Daoy (cell line): ENCODE measurements at places on chromosomes 12 and 14. TPM values are rescaled to one million over a fixed set of nuclear protein-coding genes. Genes with fewer than 3 reads are reported as not detected.

DNA sequence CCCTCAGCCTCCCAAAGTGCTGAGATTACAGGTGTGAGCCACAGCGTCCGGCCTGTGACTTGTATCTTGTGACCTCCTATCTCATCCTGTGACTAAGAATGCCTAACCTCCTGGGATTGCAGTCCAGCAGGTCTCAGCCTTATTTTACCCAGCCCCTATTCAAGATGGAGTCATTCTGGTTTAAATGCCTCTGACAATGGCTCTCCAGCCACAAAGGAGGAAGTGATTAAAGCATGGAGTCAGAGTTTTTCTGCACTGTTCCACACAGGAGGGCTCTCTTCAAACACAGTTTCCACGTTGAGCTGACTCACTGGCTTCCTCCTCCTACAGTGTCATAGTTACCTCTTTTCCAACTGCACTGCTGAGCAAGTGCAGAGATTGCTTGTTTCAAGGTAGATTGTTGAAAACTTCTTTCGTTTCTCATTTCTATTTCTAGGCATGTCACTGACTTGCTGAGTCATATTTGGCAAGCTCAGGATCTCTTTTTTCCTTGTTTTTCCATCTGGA is 383.8 kb downstream of the PCNX1 start:
- peak; percentile 89 for DNase-seq

MANSC4 gene
- total RNA-seq, result not detected in 2 replicates

FOXM1 gene
- total RNA-seq, result 33.4 and 38.8 TPM in 2 replicates

GRCh38 chr12:10750385-10750727 is 27.2 kb upstream of the YBX3 start:
- DNase-seq, result no peak

STON2 gene
- 7.8 and 10.5 TPM in 2 replicates for total RNA-seq

- peak; percentile 67 for DNase-seq
These were observed 751 bp downstream of the P3H3 start for GRCh38 chr12:6828781-6829535.
